ENCODE measurements at places on chromosomes 7 and 10. TPM values are rescaled to one million over a fixed set of nuclear protein-coding genes. Genes with fewer than 3 reads are reported as not detected.

CDC14C gene
- not detected for total RNA-seq

TUBAL3 gene
- total RNA-seq: not detected

KLF14 gene
- not detected for total RNA-seq

DNA sequence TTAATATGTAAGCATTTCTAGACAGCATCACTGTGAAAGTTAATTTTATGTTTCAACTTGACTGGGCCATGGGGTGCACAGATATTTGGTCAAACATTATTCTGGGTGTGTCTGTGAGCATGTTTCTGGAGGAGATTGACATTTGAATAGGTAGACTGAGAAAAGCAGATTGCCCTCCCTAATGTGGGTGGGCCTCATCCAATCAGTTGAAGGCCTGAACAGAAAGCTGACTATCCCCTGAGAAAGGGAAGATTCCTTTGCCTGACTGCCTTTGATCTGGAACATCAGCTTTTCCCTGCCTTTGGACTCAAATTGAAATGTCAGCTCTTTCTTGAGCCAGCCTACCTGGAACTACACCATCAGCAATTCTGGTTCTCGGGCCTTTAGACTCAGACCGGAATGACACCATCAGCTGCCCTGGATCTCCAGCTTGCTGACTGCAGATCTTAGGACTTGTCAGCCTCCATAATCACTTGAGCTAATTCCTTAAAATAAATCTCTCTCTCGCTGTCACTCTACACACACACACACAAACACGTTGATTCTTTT is 5.7 kb upstream of the RPP30 start:
- DNase-seq: no peak
- no peak overlapping the region for H3K27ac ChIP-seq
- H3K4me3 ChIP-seq: no peak overlapping the region

- H3K4me1 ChIP-seq: peaks cover 25% of the 10 kb centered on the region
- DNase-seq: no peak
- no peaks in the 10 kb centered on the region for H3K27me3 ChIP-seq
- H3K27ac ChIP-seq: no peak overlapping the region
- no peak overlapping the region for H3K4me3 ChIP-seq
Observed at GRCh38 chr7:44472843-44473242, 17.6 kb downstream of the NUDCD3 start.

GRCh38 chr7:40899636-40900507 is 765.1 kb downstream of the SUGCT start:
- H3K27me3 ChIP-seq: no peaks in the 10 kb centered on the region
- H3K4me3 ChIP-seq: no peak overlapping the region
- H3K36me3 ChIP-seq: no peaks in the 10 kb centered on the region
- no peak for DNase-seq
- H3K27ac ChIP-seq: no peak overlapping the region

DNA sequence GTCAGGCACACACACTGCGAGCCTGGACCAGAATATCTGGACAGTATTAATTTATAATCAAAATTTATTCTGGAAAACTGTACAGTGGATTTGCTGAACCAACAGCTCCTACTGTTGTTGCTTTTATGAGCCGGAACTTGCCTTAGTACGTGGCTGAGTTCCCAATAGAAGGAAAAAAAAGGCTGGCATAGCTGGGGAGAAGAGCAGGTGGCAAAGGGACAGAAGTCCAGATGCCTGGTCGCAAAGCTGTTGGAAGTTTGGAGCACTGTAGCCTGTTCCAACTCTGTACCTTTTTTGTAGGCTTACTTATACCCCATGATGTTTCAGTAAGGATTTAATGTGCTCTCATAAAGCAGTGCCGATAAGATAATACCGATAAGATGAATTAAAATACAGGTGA is 333.8 kb downstream of the ABCA13 start:
- no peak overlapping the region for H3K4me3 ChIP-seq
- H3K27ac ChIP-seq: no peak overlapping the region
- no peaks in the 10 kb centered on the region for H3K36me3 ChIP-seq
- no peaks in the 10 kb centered on the region for H3K4me1 ChIP-seq
- no peaks in the 10 kb centered on the region for H3K27me3 ChIP-seq
- DNase-seq: no peak

GRCh38 chr10:6174201-6174874 is 28.4 kb upstream of the PFKFB3 start:
- H3K4me1 ChIP-seq: peaks cover 50% of the 10 kb centered on the region
- no peak overlapping the region for H3K27ac ChIP-seq
- no peaks in the 10 kb centered on the region for H3K27me3 ChIP-seq
- no peak for DNase-seq

GTF2IRD1 gene
- total RNA-seq: 0.66 TPM

All from activated CD8-positive, alpha-beta memory T cell treated with anti-CD3 and anti-CD28 coated beads, Interleukin-2, amount 10 ng/mL, durations not matched to agents 7 days and 5 days (primary cell).